NCI-H1105 treated with DMSO at 0.1 percent for 48 hours (cell line): ENCODE measurements at places on chromosomes 3 and 15.

GRCh38 chr3:101527441-101527840 is 14.4 kb upstream of the SENP7 start:
- DNase-seq, result no peak

GRCh38 chr15:92672102-92672501 is 16.5 kb upstream of the FAM174B start:
- no peak for DNase-seq

GRCh38 chr15:62306851-62307504 is 141.9 kb upstream of the C2CD4B start:
- peak; percentile 79 for DNase-seq

- DNase-seq, result no peak
Observed at GRCh38 chr3:109346770-109347295, 9.5 kb upstream of the DPPA4 start.

DNA sequence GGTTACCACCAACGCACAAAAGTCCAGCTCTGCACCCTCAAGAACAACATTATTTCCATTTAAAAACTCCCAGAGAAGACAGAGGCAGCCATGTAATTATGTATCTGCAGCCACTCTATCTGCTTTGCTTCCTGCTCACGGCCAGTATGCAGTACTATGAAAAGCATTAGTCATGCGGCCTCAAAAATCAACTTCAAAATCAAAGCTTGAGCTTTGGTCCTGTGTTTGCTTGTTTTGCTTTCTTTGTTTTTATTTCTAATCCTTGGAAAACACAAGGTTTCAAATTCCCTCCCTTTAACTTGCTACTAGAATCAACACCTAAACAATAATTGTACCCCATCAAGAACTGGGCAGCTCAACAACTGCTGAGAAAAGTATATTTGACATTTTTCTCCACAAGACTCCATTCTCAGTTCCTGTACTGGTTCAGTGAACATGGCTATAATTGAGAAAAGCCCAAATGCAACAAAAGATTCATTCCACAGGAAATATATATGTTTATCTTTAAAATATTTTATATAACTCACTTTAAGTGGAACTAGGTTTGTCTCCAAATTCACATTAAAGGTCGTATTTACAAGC is 37.6 kb downstream of the GBE1 start:
- DNase-seq, result no peak

GRCh38 chr3:128745742-128746141 is 19.8 kb downstream of the RAB7A start:
- no peak for DNase-seq

- DNase-seq, result peak; percentile 57
Observed at GRCh38 chr15:63041974-63042876, at the start of gene TPM1. Gene TPM1, plus strand, starts transcription at chr15:63042747. Its CDS starts 83 bp downstream, at chr15:63042830.

DNA sequence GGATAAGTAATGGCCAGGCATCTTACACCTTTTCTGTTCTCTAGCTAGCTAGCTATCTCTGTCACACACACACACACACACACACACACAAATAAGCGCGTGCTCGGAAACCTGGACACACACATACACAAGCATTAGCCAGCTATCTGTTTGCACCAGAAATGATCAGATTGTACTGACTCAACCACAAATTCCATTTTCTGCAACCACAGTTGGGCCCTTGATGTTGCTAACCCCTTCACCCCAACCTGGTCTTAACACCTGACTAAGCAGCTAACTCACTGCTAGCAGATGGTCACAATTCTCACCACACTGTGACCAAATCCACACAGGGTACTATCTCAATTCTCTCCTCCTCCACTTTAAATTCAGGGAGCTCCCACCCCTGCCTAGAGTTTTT is 183.0 kb upstream of the THBS1 start:
- DNase-seq, result no peak

- DNase-seq, result no peak
Observed at GRCh38 chr3:153573481-153573880, 411.5 kb downstream of the RAP2B start.

DNA sequence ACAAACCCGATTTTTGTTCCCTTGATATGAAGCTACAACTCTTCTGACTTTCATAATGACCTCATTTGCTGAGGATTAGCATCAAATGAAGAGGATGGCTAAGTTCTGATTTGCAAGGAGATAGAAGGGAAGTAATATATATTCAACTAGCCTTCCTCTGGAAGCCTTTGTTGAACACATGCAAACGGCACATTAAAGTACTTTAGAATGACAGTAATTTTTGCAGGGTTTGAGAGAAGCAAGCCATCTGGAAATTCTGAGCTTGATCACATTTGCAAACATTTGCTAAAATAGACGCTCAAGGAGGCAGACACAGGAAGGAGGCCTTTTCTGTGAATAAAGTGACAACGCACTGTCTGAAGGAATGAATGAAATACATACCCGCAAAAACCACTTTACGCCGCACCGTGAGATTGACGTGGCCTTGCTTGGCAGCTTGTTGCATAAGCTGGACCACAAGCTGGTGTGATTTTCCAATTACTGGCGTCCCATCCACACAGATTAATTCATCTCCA is 657.2 kb downstream of the MAGI1 start:
- no peak for DNase-seq

GRCh38 chr3:57752307-57752706 is 3.8 kb upstream of the SLMAP start:
- DNase-seq, result no peak

DNA sequence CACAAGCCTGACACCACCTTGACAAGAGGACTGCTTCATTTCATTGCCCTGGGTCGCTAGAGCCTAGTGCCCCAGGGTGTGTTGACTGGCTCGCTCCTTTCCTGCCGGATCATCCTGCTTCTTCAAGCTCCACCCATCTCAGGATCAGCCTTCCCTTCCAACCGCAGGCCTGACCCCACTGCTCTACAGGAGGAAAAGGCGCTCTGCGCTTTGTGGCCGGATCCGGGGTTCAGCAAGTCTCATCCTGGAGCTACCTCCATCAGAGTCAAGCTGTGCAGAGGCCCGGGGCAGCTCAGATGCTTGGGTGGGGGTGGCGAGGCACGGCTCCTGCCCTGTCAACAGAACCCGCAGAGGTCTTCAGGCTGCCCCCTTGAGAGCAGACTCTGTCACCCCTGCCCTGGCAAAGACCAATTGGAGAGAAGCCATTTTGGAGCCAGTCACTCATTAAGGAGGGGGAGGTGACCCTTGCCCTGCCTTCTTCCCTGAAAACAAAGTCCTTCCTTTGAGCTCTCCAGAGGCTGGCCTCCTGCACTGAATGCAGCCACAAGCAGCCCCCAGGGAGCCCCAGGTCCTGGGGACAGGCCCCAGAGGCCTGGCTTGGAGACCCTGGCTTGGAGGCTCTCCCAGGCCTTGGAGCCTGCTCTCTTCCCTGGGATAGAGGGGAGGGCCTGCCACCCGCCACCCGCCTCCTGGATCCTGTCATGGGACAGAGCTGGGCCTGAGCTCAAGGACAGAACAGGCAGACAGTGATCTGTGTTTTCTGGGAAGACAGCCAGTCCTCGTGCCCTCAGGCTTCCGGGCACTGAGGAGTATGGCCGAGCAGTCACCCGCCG is 80.3 kb downstream of the CPN2 start:
- DNase-seq, result no peak

GRCh38 chr3:81846988-81847387 is 85.5 kb upstream of the GBE1 start:
- DNase-seq, result no peak

- no peak for DNase-seq
Observed at GRCh38 chr3:59406943-59407342, 357.1 kb upstream of the CFAP20DC start.
